ENCODE measurements at places on chromosomes 12 and 14.

GRCh38 chr14:66635435-66635834 is 127.5 kb downstream of the GPHN start:
- no peak for DNase-seq

DNA sequence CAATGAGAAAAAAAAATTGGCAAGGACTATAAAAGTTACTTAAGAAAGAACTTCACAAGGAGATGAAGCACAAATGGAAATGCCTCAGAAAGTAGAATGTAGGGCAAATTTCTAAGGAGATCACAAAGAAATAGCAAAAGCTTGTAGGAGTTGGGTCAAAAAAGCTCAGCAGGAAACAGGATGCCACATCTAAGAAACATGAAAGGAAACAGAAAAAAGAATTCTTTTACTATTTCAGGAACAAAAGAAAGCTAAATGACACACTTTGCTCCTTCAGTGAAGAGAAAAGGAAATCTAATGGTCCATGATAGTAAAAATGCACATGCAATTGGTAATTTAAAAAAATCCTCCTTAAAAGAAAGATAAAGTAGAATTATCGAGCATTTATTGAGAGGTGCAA is 452.1 kb upstream of the GARIN6 start:
- DNase-seq, result no peak

GRCh38 chr12:124675881-124676713 is 108.7 kb upstream of the NCOR2 start:
- DNase-seq, result peak; percentile 59

DNA sequence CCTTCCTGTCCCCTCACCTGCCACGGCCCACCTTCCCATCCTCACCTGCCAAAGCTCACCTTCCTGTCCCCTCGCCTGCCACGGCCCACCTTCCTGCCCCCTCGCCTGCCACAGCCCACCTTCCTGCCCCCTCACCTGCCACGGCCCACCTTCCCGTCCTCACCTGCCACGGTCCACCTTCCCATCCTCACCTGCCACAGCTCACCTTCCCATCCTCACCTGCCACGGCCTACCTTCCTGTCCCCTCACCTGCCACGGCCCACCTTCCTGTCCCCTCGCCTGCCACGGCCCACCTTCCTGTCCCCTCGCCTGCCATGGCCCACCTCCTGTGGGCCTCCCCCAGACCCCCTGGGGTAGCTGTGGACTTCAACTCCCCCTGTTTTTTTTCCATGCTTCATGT is 48.8 kb upstream of the GPR68 start:
- DNase-seq, result no peak

DNA sequence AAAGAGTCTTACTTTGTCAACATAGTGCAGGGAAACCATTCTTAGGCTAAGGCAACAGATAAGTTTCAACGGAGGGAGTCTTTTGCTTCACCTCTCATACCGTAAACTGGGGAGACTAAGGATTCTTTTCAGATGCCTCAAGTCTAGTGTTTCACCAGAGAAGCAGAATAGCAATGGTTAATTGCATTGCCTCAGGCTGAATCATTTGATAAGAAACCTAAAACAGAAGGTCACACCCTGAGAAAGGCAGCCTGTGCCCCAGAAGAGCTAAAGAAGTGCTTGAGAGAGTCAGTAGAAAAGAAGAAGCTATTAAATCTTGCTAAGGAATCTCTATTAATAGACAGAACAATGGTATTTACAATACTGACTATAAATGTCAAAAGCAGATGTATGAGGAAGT is 21.8 kb upstream of the ATXN7L3B start:
- no peak for DNase-seq

DNA sequence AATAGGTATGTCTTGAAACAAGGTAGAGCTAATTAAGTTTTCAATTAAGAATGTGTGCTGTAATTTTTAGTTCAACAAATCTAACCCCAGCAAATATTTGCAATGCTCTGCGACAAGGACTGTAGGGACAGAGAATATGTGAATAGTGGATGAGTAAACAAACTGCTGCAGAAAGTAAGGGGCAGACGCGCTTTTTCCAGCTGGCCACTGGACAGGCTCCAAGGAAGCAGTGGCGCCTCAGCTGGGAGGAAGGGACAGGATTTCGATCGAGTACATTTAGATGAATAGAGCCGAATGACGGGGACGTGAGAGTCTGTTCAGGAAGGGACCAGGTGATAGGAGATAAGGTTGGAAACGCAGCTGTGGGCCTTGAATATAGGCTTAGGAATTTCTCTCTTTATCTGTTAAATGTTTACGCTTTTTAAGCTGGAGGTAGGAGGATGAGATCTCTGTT is 69.3 kb downstream of the ELK3 start:
- DNase-seq, result no peak

Measured in KBM-7 (cell line).